Substantia nigra (tissue), 51 donors: ENCODE measurements at places on chromosomes 12 and 14.

GRCh38 chr14:58635091-58635830 is 2.5 kb upstream of the DACT1 start:
- no peak for DNase-seq

GRCh38 chr12:96400631-96401075 is 414 bp upstream of the CDK17 start:
- DNase-seq = no peak

- no peak for DNase-seq
Measured at GRCh38 chr12:75908961-75909605, 122.5 kb downstream of the PHLDA1 start.

DNA sequence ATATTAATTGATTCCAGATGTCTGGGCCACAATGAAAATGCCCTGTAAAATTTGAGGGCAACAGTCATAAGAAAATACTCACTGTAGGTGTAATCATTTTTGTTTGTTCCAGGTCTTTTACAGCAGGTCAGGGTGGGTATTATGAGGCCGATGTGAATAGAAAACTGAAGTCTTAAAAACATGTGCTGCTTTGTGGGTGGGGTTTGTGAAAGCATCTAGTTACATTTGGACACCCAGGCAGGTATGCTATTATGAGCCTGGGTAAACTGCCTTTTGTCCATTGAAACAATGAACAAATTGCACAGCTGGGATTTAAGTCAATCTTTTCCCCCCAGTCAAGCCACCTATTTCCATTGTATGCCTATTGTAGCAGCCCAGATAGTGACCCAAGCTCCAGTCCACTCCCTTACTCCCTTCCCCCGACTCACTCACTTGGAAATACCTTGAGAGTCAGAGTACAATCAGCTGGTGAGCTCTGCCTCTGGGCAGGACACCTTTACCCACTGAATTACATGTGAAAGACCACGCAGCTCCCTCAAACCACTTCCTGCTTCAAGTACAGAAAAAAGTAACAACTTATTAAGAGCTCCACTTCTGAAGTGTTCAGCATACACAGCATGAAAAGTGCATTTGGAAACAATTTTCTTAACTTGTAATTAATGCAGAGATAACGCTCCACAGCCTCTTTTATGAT is 1.8 kb downstream of the IGF1 start:
- no peak for DNase-seq

GRCh38 chr12:57094208-57095160 is 5.6 kb downstream of the NAB2 start:
- no peak for DNase-seq

GRCh38 chr12:68812553-68813241 is 4.7 kb downstream of the MDM2 start:
- no peak for DNase-seq

DNA sequence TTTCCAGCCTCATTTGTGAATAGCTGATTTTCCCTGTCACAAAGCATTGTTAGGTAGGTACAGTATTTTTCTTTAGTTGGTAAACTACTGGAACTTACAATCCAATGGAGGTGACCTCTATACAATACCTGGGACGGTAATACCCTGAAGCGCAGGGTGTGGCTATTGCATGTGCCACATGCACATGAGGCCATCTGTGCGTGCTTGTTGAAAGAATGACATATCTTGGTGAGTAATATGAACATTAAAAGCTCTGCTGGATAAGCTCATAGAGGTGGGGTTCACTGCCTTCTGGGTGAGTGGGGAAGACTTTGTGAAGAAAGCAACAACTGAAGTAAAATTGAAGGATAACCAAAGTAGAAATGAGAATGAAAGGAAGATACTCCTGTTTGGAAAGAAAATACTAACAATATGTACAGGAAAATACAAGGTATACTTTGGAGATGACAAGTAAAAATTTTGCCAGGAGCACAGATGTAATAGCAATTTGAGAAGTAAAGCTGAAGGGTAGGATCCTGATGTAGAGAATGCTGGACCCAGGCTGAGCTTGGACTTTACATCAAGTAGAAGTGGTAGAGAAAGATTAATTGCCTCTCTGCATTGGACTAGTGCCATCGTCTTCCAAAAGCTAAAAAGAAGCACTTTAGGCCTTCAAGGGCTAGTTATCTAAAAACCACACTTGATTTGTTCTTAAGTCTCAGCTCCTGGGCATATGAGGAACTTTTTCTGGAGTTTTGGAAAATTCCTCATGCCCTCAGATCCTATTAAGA is 97.1 kb downstream of the SLC38A6 start:
- DNase-seq = no peak
